Ascending aorta (tissue), 2 donors: ENCODE measurements at places on chromosomes 12 and 14. TPM values are rescaled to one million over a fixed set of nuclear protein-coding genes. Genes with fewer than 3 reads are reported as not detected.

DNA sequence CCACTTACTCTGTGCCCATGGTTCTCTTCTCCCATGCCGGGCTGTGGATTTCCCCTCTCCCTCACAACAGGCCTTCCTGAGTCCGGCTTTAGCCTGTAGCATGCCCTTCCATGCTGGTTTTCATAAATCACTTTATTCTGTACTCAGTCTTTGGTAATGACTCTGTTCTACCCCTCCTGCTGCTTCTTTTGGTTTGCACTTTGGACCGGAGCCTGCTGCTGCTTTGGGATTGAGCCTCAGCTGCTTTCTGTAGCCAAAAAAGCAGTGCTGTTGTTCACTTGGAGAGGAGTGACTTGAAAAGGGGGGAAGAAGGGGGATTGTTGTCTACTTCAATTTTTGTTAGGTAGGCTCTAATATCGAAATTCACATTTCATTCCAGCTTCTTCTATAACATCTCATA, 8.5 kb upstream of the SLC6A13 start:
- DNase-seq, result no peak

DNA sequence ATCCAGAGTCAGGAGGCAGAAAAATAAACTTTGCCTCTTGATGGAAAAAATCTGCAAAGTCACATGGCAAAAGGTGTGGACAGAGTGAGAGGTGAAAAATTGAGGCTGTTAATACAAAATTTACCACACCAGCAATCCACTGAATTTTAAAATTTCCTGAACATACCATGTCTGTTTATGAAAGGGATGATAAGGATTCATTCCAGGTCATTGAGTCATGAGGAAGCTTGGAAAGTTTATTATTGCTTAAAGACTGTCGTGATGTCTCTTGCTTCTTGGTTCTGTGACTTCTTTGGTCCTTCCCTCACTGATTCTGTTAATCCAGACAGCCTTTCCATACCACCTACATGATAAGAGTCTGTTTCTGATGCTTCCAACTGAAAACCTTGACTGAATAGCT, 73.2 kb downstream of the TTC6 start:
- no peak for DNase-seq

DNA sequence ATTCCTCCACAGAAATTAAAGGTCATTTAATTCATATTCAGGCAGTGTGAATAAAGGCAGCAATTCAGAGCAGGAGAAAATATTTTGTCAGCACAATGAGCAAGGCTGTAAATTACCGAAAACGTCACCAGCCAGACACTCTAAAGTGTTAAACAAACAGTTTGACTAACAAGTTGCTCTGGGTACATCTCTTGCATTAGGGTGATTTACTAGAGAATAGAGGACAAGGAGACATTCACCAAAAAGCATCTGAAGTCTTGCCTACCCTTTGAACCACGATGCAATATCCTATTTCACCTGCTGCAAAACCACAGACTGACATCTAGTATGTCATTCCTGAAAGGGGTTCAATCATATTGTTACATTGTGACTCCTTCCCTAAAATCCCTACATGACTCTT, 27.1 kb upstream of the GPHB5 start:
- DNase-seq, result no peak

The PRB2 gene
- total RNA-seq, result not detected

- DNase-seq, result no peak
These were observed 709.3 kb upstream of the STXBP6 start for GRCh38 chr14:25759256-25759655.

GRCh38 chr12:12616512-12617310, 5.0 kb downstream of the CREBL2 start:
- DNase-seq, result no peak

DNA sequence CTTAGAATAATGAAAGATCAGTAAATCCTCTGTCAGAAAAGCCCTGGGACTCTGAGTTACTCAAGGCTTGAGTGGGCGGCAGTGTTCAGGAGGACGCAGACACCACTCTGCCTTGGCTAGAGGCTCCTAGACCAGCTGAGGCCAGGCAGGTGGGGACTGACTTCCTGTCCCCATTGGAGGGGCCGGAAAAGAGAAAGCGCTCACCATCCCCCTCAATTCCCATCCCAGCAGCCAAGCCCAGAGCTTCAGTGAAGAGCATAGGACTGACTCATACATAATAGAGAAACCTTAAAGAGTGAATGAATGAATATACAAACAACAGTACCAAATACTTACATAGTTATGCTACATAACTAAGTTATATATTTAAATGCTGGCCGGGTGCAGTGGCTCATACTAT, 62.0 kb downstream of the PLEKHG7 start:
- DNase-seq, result no peak

The AGAP2 gene
- 11.5 TPM for total RNA-seq

DNA sequence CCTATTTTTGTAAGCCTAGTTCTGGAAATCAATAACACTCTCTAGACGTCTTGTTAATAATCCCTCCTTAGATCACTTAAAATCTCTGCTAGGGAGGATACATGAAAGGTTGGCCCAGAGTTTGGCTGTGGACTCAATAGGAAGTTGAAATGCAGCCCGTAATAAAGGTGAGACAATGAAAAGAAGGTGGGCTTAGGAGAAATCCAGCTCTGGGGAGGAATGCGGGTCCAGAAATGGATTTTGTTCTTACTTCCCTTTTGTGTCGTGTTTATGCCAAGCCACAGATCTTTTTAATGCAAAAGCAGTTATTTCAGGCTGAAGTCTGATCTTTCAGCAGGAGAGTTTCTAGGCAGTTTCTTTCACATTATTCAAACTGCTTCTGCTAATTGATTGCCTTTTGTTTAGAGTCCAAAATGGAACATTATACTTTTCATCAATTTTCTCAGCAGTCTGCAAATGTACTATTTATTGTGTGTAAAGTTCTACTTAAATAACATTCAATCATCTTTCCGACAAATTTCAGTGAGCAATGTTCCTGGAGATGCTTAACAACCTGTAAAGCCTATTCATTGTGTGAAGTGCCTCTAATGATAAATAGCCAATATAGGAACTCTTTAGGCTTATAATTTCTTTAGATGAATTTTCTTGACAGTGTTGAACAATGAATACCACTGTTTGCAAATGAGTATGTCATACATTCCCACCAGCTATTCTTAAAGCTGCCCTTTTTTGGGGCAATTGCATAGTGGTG, 252.9 kb upstream of the KRR1 start:
- DNase-seq, result no peak

The CRIP1 gene
- 106 TPM for total RNA-seq

GRCh38 chr14:26255213-26255612, 342.6 kb downstream of the NOVA1 start:
- DNase-seq, result no peak

The ESR2 gene
- total RNA-seq, result not detected

The SOCS4 gene
- total RNA-seq, result 12.9 TPM

The GARIN6 gene
- not detected for total RNA-seq

DNA sequence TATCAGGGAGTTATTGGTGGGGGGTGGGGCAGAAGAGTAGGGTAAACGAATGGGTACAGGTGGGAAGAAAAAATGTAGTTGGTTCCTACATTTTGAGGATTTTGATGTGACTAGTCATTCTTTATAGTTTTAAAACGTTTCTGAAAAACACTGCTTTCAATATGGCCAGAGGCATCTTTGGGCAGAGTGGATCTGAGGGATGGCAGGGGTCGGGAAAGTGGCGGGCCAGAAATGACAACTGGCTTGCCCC, 527 bp upstream of the ATP23 start:
- no peak for DNase-seq

GRCh38 chr12:94372461-94372860, 87.2 kb downstream of the CEP83 start:
- no peak for DNase-seq

DNA sequence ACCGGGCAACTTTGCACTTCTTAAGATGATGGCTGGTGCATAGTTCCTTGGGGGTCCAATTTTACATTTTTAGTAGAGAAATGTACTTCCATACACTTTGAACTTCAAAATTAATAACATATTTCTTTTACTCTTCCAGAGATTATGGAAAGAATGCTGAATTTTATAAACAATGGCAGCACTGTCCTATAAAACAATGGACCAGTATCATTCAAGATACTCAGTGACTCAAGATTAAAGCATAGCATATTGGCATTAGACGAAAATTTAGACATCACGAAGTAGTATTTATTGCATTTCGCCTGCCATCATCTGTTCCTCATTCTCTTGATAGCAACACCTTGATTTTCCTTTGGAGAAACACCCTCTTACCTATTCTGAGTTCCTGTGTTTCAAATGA, 118.3 kb upstream of the ATF7IP start:
- no peak for DNase-seq

GRCh38 chr14:33315217-33315616, 376.5 kb downstream of the NPAS3 start:
- DNase-seq, result no peak

The KCNH3 gene
- not detected for total RNA-seq

DNA sequence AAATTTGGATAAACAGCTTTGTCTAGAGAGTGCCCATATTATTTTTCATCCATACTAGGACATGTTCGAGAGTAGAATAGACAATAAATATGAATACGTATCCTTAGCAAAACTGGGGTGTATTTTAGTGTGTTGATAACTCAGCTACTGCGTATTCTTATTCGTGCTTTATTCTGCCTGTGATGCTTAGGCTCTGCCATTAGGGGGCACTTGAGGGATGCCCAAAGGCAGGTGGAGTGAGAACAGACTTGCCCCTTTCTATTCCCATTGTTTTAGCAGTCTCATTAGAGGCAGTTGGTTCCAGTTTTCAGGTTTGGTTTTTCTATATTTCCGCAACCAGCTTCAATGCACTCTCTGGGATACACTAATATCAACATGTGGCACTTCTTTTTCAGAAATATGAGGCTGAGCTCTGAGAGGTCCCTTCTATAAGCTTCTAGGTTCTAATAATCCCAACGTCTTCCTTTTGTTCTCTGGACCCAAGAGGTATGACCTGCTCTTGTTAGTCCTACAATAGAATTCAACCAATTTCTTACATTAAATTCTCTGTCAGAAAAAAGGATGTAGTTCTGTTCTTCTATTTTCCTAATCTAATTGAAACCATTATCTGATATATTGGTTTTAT, 985.7 kb upstream of the FBXO33 start:
- no peak for DNase-seq

The KRT86 gene
- 0.96 TPM for total RNA-seq

The RTN1 gene
- 52.3 TPM for total RNA-seq

- no peak for DNase-seq
These were observed 756 bp downstream of the LGR5 start for GRCh38 chr12:71440345-71440762.

The ALG10B gene
- total RNA-seq, result 9.2 TPM

The TSHR gene
- not detected for total RNA-seq

DNA sequence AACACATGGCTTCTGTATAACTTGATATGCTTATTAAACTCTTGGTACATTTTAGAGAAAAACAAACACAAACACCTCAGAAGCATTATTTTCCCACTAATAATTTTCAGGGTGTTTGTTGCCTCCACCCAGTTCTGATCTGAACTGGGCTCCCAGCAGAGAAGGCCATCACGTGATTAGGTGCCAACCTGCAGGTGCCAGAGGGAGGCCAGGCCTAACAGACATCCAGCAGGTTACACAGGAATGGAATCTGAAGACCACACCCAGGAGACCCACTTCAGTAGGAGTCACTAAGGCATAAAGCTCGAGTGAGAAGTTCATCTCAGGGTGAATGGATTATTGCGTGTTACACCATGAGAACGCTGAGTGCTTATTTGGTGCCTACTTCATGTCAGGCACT, 8.9 kb downstream of the SLC6A12 start:
- DNase-seq, result no peak

The GIT2 gene
- 44.9 TPM for total RNA-seq

The KRT72 gene
- total RNA-seq, result not detected

The SLCO1C1 gene
- not detected for total RNA-seq

The TMEM121 gene
- 34.6 TPM for total RNA-seq

DNA sequence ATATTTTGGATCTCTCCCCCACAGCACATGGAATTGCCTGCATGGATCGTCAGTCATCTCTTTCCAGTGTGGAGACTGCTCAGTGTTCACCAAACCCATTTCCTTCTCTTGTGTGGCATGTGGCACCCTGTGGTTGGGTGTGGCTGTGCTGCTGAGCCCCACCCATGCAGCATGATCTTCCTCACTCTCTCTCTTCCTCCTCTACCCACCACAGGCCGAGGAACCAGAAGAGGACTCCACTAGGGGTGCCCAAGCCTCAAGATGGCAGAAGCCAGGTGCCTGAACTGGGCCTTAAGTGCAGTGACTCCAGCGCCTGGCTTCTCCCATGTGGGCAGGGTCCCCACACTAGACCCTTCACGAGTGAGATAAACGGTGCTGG, 66.8 kb upstream of the GPR68 start:
- no peak for DNase-seq

- DNase-seq, result no peak
These were observed 19.8 kb upstream of the PZP start for GRCh38 chr12:9227950-9228349.

DNA sequence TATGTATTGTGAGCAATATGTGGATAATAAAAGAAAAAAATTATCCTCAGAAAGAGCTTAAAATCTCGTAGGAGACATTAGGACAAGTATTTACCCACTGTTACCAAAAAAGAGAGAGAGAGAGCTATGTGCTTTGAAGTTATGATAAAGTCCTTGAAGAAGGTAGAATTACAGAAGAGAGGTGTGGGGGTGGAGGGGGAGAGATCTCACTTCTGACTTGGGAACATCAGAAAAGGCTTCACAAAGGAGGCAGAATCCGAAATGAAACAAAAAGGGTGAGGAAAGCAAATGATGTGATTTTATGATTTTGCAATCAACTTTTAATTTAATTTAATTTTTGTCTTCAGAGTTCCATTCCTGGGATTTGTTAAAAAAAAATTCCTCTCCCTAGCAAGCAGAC, 311.8 kb upstream of the ATP2B1 start:
- no peak for DNase-seq

DNA sequence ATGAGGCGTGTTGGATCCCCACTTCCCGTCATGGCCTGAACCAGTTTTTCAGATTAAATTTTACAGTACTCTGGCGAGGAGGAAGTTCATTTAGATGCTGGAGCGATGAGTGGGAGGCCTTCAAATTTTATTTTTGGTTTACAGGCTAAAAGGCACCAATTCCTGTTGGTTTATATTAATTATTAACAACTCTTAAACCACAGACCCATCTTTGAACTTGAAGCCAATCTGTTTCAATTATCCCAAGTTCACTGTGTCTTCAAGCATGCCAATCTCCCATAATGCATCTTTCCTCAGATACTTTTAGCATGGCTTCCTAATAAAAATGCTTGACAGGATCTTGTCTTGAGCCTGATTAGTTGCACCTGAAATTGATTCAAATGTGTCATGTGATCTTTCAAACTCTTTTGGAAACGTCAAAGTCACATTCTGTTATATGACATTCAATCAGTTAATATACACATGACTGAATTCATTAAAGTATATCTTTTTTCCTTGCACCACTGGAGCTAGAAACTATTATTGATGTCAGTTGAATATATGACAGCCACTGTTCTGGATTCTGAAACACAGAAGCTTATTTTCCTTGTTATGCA, 641.7 kb upstream of the TMEM132C start:
- DNase-seq, result no peak

- no peak for DNase-seq
These were observed 113.8 kb downstream of the BCL11B start for GRCh38 chr14:99158150-99158549.

- DNase-seq, result no peak
These were observed 292.7 kb downstream of the LRFN5 start for GRCh38 chr14:41899416-41899815.

The FGD4 gene
- 47.5 TPM for total RNA-seq
